AG04450 (cell line): ENCODE measurements at places on chromosomes 6 and 20. TPM values are rescaled to one million over a fixed set of nuclear protein-coding genes. Genes with fewer than 3 reads are reported as not detected.

Gene UST
- polyA plus RNA-seq: 18.6 and 21.4 TPM in 2 replicates

DNA sequence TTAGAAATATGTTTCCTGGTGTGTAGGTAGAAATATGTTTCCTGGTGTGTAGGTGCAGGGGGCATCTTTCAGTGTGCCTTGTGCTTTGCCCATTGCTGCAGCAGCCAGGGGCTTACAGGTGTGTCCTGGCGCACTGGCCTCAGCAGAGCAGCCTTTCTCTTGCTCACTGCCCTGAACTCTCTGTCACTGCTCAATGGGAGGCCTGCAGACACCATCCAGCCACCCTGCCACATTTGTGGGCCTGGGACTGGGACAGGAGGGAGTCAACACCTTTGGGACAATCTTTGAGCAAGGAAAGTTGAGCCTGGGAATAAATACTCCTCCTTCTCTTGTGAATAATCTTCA is 62.4 kb upstream of the RBM24 start:
- no peak for DNase-seq

Gene MUC22
- polyA plus RNA-seq: not detected in 2 replicates

Gene CCR6
- polyA plus RNA-seq: not detected in 2 replicates

Gene COL19A1
- 0.09 TPM in 1 of 2 replicates, not detected in the other for polyA plus RNA-seq

Gene LAMA2
- 33.0 TPM in 2 replicates for polyA plus RNA-seq

- no peak for DNase-seq
Measured at GRCh38 chr6:132167929-132168892, 217.0 kb upstream of the CCN2 start.

Gene FOXS1
- polyA plus RNA-seq: not detected in 2 replicates

Gene SLC22A7
- polyA plus RNA-seq: not detected in 2 replicates

Gene PABPC1L
- 20.7 and 25.9 TPM in 2 replicates for polyA plus RNA-seq

- DNase-seq: no peak
Measured at GRCh38 chr6:137676888-137677287, 182.7 kb upstream of the OLIG3 start.
